Activated CD8-positive, alpha-beta memory T cell treated with anti-CD3 and anti-CD28 coated beads for 1 hour (primary cell): ENCODE measurements at places on chromosomes 3 and 15.
A peak's percentile ranks its signal among the peaks of the same experiment; 100 is the strongest.

DNA sequence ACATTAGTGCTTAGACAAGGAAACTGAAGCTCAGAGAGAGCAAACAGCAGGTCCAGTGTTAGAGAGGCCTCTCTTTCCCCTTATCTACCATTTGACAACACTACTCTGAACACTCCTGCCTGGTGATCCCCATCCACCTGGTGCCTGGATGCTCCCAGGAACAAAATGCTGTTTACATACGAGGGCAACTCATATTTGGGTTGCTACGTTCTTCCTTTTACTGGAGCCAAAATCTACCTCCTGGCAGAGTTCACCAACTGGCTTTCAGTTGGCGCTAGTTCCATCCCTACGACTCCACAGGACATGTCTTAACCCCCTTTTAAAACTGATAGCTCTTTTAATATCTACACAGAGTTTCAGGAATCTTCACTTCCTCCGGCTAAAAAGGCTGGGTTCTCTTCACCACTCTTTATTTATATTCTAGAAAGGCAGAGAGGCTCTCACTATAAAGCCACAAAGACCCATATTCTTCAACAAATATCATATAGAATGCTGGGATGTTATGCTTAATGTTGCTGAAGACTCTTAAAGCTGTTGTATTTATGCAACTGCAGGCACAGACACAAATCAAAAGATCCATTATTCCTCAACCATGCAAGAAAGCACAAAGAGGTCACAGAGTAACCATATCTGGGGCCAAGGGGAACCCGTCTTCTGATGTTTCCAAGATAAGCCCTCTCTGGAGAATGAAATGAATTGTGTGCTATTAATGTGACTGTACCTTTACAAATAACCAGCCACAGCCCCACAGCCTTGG lies 47.9 kb downstream of the CCNB2 start:
- DNase-seq, result no peak

DNA sequence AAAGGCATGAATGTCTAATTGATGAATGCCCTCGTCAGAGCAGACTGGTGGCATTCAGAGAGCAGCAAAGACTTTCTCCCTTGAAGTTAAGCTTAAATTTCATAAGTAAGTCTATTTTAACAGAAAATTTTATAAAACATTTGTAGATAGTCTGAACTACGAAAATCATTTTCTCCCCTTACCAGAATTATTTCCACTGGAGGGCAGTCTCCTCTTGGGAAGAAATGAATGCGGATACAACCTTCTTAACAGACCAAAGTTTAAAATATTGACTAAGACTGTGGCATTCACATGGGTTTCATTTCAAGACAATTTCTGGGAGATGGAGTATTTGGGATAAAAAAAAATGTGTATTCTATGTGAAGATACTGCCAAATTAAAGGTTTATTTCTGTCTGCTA lies 669.0 kb downstream of the FHIT start:
- no peak for DNase-seq

GRCh38 chr3:139521144-139521543 lies 18.4 kb downstream of the RBP1 start:
- DNase-seq, result no peak

- no peak for DNase-seq
Measured at GRCh38 chr15:79399606-79400005, 32.5 kb upstream of the MINAR1 start.

GRCh38 chr3:136505676-136506075 lies 246.5 kb downstream of the STAG1 start:
- DNase-seq, result no peak

DNA sequence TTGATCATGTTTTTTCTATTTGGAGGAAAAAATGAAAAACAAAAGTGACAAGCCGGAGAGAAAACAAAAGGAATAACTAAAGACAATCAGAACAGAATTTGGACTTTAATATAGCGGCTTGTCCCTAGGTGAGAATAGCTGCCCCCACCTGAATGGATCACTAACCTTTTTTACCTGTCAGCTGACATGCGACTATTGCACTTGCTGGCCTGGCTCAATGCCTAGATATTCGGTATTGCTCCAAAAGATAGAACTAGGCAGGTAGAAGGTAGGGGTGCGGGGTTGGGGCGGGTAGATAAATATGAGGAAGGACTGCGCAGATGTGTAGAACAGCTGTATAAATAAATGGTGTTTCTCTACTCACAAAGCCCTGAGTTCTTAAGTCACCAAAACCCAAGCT lies 650 bp upstream of the MORC1 start:
- no peak for DNase-seq

DNA sequence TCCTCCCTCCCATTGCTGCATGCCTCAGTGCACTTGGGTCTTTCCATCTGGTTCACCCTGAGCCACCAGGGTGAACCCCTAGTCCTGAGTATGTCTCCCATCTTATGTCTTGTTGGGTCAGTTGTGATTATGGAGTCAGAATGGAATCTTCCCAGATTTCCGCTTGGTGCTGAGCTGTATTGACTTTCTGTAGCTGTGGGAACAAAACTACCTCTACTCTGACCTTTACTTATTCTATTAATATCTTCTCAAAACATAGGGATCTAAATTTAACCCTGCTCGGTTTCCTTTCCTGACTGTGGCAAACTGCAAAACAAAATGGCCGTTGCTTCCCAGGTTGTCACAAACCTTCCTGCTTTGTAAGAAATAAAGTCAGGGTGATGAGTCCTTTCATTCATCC lies 295.8 kb upstream of the LYSMD4 start:
- DNase-seq, result no peak

DNA sequence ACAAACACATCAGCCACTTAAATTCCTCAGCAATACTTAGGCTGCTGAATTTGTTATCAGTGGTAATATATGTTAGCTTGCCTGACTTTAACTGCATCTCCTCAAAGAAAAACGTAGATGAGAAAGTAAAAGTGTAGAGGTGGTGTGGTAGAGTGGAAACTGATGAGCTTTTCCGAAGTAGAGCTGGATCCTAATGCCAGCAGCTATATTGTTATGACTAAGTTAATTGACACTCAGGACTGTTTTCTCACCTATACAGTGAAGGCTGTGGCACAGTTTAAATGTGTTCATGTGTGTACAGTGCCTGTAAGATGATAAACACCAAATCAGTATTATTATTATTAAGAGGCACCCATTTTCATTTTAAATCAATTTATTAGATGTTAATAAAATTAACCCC lies 174.9 kb downstream of the TNIK start:
- no peak for DNase-seq

- DNase-seq, result peak; percentile 5
Measured at GRCh38 chr3:156675830-156676767, 1.7 kb downstream of the TIPARP start.

- DNase-seq, result no peak
Measured at GRCh38 chr3:64595253-64595694, 92.5 kb downstream of the ADAMTS9 start.

- no peak for DNase-seq
Measured at GRCh38 chr15:74866090-74866489, 7.1 kb downstream of the SCAMP2 start.
